Occipital lobe (tissue), 3 donors: ENCODE measurements at places on chromosomes 6 and 20.

DNA sequence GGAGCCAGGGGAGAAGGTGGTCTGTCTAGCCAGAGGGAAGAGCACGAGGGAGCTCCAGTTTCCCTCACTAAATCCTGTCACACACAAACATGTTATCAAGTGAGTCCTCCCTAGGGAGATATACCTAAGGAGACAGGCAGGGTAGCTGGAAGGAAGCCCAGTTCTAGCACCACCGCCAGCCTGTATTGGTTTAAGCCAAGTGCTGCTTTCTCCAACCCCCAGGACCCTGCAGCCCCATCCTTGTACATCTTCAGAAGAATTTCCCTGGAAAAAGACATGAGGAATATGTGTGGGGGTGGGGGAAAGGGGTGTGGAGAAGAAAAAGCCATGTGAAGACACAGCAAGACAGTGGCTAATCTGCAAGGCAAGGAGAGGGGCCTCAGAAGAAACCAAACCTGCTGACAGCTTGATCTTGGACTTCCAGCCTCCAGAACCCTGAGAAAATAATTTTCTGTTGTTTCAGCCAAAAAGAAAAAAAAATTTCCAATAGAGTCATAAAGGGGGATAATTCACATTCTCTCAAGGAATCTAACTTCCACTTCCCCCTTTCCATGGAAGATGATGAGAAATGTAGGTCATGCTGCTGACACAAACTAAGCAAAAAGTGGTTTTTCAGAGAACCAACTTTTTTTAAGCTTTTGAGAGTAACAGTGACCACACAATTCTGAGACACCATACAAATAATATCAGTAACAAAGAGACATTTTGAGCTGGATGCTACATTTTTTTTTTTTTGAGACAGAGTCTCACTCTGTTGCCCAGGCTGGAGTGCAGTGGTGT, 103.2 kb upstream of the PRDM1 start:
- no peak for DNase-seq

- DNase-seq: no peak
Measured at GRCh38 chr6:147654103-147654845, 145.8 kb downstream of the SAMD5 start.

GRCh38 chr6:154537511-154538325, 27.2 kb upstream of the CNKSR3 start:
- DNase-seq: no peak

DNA sequence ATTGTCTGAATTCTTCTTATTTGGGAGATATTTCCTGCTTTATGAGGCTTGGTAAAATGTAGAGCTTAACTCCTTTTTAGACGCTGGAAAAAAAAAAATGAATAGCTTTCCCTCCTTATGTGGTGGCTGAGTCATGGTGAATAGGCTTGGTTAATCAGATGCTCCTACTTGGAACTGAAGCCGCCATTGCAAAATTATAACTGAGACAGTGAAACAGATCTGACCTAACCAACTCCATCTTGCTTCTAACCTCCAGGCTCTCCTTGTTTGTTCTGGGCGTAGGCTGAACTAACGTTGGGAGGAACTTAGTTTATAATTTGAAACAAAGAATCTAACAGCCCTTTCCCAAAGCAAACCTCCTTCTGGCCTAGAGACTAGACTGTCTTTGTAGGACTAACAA, 43.2 kb upstream of the PLCB4 start:
- no peak for DNase-seq

GRCh38 chr6:71072508-71072907, 115.6 kb upstream of the B3GAT2 start:
- DNase-seq: no peak

- no peak for DNase-seq
Measured at GRCh38 chr20:44609006-44609515, 26.7 kb downstream of the PKIG start.

DNA sequence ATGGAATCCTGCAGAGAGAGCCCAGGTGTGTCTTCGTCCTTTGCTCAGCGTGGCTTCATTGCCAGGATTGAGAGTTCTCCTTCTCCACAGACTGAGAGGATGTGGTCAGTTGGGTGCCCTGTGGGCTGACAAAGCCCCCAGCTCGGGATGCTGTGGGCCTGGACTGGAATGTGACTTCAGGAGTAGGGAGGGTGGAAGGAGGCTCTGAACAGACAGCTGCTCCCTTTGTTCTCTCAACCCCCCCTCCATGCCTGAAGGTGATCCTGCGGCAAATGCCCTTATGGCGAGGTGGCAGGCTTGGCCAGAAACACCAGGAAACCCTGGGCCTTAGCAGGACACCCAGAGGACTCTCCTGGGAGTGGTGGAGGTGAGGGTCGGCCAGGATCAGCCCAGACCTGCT, 1.8 kb upstream of the CST5 start:
- no peak for DNase-seq

DNA sequence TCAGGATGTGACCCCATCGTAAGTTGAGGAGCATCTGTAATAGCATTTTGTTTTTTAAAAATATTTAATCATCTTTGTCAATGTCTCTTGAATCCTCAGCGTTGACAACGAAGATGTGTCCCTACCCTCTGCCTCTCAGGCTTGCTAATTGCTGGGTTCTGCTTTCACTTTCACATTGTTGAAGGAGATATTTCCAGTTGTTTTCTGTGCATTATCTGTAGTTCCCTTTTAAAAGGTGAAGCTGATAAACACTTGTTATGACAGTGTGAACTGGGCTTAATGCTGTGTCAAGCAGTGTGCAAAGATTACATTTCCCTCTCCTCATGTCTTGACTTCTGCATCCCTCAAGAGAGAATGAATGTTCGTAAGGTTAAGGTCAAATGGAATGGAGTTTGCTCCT, 54.9 kb downstream of the CSE1L start:
- DNase-seq: no peak

- DNase-seq: no peak
Measured at GRCh38 chr20:22775256-22775655, 190.9 kb upstream of the FOXA2 start.

- DNase-seq: no peak
Measured at GRCh38 chr6:55666606-55667225, 87.7 kb upstream of the HMGCLL1 start.

- DNase-seq: no peak
Measured at GRCh38 chr6:150633486-150633834, 33.8 kb downstream of the PLEKHG1 start.

DNA sequence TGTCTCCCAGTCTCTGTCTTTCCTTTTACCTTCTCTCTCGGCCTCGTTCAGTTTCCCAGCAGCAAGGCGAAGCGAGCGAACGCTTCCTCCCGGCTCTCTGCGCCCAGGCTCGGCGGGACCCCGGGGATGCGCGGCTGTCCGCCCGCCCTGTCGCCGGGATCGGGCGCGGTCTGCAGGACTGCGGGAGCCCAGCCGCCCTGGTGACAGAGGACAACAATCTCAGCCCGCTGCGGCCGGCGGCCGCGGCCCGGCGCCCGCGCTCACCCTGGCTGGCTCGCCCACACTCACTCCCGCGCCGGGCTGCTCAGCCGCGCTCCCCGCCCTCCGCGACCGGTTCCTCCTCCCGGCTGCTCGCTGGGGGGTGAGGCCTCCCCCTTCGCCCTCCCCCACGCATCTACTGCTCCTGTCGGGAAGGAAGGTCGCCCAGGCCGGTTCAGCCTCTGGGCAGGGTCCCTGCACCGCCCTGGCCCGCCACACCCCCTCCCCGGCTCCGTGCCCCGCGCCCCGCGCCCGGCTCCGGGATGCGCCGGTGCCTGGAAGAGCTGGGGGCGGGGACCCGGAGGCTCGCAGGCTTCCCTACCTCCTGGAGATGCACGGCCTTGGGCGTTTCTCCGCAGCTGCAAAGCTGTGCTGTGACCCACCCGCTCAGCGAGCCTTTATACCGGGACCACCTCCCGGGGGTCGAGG, 410 bp downstream of the SYNE1 start:
- DNase-seq: no peak

DNA sequence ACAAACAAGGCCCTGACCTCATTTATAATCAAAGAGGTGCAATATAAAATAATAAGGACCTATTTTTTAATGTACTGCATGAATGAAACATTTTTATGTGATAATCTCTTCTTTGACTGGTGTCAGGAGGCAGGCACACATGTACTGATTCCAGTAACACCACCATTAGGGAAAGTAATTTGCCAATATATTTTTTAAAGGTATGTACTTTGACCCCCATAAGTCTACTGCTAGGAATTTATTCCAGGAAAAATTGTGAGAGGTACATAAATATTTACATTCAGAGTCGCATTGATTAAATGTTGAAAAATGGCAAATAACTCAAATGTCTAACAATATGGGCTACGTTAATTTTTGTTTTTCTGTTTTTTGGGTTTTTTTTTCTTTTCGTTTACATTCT, 325.4 kb upstream of the PRDM1 start:
- no peak for DNase-seq

- no peak for DNase-seq
Measured at GRCh38 chr6:122079916-122080315, 319.5 kb upstream of the HSF2 start.

- DNase-seq: no peak
Measured at GRCh38 chr20:22371843-22372242, 212.5 kb downstream of the FOXA2 start.

DNA sequence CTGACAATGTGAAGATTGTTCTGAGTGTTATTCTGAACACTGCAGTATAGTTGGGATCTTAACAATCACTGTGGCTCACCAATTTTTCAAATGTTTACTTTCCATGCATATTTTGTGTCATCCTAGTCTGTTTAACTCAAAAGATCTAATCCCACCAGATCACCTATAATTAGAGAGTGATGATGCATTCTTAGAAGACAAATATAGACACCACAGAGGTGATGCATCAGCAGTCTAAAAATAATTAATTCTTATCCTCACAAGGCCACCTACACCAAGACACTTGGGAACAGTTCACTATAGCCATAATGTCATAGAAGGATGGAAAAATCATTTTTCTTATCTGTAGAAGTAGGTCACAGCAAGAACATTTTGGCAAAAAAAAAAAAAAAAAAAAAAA, 154.8 kb downstream of the UBE3D start:
- no peak for DNase-seq

DNA sequence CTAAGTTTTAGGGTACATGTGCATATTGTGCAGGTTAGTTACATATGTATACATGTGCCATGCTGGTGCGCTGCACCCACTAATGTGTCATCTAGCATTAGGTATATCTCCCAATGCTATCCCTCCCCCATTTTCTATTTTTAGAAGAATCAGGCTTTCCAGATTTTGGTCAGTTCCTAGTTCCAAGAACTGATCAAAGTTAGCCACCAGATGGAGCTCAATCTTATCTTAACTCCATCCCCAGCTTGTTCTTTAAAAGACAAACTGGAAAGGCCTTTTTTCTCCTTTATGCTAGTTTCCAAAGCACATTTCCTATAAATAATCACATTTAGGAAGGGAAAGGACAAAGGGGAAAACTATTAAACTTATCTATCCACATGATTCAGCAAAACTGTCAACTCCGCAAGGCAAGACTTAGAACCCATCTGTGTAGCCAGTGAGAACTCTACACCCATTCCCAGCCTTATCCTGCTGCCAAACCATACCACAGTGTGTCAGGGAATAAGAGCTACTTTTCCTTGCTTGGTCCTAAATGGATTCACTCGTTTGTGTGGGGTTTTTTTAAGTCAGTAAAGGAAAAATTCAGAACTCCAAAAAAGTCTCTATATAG, 22.8 kb upstream of the KHDC1 start:
- no peak for DNase-seq

DNA sequence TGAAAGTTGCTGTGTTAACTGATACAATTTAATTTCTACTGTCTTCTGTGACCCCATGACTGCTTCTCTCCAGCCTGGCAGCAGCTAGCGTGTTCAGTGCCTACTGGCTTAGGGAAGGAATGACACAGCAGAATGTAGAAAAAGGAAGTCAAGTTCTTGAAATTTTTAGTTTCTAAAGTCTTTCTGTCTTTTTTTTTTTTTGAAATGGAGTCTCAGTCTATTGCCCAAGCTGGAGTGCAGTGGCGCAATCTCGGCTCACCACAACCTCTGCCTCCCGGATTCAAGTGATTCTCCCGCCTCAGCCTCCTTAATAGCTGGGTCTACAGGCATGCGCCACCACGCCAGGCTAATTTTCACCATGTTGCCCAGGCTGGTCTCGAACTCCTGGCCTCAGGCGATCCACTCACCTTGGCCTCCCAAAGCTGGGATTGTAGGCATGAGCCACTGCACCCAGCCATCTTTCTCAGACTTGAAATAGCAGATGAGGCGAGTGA, 39.3 kb downstream of the PCNA start:
- DNase-seq: no peak

DNA sequence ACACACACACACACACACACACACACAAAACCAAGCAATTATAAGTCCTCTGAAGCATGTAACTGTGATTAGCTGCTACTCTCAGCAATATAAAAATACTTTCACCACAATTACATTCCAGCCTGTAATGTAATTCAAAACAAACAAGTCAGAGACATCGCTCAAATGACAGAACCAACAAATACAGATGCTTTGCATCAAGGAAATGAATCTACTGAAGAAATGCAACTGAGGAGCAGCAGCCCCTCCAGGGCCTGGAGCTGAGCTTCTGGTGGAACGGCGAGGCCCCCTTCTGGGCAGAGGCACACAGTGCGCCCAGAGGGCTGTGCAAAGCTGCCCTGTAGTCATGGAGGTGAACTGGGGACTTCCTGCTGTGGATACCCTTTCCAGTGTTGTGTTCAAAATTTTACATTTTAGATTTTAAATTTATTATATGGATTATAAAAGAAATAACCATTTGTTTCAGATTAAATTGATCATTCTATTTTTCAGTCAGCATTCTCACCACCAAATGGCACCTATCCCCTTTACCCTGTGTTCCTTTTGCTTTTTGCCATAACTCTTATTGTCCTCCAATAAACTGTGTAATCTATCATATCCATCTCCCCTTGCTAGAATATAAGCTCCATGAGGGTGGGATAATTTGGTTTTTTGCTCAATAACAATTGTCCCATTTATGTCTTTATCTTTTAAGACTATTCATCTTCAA, 23.2 kb downstream of the ADAT2 start:
- DNase-seq: peak; percentile 61

DNA sequence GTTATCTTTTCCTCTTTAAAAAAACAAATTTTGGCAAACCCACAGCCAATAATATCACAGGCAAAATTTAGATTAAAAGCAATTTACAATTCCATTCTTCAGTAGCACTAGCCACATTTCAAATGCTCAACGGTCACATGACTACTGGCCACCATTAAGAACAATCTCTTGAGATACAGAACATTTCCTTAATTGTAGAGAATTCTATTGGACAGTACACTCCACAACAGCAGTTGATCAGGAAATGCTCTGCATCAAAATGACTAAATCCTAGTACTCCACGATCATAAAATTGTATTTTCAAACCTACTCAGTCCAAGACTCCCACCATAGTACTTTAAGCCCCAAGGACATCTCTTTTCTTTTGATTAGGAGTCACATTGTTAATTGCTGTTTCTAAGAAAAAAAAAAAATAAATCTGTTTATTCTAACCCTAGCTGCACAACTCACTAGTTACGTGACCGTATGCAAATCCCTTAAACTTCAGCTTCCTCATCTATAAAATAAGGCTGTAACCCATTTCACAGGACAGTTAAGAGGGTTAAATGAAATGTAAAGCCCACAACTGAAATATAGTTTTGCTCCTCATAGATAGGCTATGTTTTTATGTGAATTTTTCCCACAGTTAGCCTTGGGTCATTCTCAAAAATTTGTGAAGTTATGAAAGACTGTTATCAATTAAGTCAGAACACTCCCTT, 9.8 kb downstream of the C6orf62 start:
- DNase-seq: no peak
